Stimulated activated CD4-positive, alpha-beta T cell treated with anti-CD3 and anti-CD28 coated beads, Interleukin-15, amount 100 ng/mL, for 48 hours (primary cell): ENCODE measurements at places on chromosomes 13 and 19.

DNA sequence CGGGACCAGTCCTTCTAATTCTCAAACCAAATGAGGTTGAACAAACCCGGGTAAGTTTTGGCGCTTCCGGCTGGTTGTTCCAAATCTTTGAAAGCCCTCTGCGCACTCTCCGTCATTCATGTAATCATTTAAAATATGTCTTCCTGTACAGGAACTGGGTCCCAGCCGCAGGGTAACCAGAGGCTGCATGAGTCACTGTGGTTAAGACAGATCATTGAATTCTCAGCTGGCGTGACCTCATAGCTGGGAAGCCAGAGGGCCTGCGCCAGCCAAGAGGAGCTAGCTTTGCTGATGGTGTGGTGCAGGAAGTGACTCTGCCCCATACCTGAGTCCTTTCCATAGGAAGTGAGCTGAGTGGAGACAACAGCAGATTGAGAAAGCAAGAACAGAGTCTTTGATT is 135.2 kb downstream of the TSHZ3 start:
- peak; percentile 83 for DNase-seq

GRCh38 chr19:19480688-19481087 is 34.7 kb downstream of the TSSK6 start:
- no peak for DNase-seq

DNA sequence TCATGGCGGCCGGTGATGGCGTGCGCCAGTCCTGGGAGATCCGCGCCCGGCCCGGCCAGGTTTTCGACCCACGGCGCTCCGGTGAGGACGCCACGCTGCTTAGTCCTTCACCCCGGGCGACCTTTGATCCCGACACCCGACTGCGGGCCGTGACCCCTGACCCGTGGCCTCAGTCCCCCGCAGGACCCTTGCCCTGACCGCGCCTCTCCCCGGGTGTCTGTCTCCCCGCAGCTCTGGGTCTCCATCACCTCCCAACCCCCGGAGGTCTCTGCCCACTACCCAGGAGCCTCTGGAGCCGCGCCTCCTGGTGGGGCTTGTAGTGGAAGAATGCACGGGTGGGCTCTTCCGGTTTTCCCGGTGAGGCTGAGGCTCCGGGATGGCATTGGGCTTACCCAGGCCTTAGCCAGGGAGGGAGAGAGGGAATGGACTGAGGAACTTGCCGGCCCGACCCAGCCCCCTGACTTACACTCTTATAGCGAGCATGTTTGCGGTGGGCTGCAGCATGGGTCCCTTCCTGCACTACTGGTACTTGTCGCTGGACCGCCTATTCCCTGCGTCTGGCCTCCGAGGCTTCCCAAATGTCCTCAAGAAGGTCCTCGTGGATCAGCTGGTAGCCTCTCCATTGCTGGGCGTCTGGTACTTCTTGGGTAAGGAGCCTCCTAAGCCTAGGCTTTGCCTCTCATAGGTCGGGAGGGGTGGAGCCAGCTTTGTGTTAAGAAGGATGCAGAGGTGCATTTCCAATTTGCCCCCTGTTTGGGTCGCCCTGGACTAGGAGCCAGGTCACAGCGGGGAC is 566 bp downstream of the MPV17L2 start:
- no peak for DNase-seq

DNA sequence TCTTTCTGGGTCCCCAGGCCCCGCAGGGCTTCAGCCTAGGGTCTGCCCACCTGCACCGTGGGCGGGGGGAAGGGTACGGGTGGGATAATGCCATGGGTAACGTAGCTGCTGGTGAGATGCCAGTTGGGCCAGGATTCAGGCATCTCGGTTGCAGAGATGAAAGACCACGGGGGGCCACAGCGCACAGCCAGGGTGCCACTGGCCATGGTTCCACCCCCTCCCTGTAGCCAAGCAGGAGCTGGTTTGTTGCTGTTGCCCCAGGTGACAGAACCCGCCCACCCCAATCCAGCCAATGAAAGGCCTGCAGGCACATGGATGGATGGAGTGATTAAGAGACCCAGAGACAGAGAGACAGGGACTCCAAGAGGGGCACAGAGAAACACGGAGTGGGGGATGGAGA is 1.0 kb upstream of the CGB7 start:
- peak; percentile 26 for DNase-seq

GRCh38 chr19:52138278-52138982 is 1.3 kb downstream of the ZNF616 start:
- no peak for DNase-seq

DNA sequence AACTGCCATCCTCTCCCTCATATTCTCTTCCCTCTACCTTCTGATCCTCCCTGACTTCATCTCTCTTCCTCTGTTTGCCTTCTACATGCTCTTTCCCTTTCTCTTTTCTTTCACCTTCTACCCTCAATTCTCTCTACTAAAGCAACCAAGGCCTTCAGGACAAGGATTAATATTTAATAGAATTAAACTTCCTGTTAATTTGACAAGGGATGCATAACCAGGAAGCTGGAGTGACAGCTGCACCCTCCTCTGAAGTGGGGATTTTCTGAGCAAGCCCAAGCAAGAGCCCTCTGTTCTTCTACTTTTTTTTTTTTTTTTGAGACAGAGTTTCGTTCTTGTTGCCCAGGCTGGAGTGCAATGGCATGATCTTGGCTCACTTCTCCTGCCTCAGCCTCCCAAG is 63.4 kb upstream of the MED4 start:
- no peak for DNase-seq

DNA sequence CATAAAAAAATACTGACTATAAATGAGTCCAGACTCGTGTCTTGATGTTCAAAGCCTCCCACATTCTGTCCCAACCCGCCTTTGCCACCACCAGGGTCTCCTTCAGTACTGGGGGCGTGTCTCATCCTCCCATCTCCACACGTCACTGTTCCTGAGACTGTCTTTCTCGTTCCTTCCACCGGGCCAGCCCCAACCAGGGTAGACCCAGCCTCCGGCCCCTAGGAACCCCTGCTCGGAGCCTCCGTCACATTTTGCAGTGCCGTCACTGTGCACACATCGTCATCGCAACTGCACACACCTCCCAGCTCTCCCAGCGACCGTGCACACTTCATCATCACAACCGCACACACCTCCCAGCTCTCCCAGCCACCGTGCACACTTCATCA is 73.4 kb downstream of the SPACA7 start:
- DNase-seq = no peak

GRCh38 chr13:104181526-104182231 is 1115.5 kb upstream of the SLC10A2 start:
- no peak for DNase-seq
